Thyroid gland (tissue), 4 donors: ENCODE measurements at places on chromosomes 2 and 18. TPM values are rescaled to one million over a fixed set of nuclear protein-coding genes. Genes with fewer than 3 reads are reported as not detected.

The ANKAR gene
- total RNA-seq = 25.0 TPM

DNA sequence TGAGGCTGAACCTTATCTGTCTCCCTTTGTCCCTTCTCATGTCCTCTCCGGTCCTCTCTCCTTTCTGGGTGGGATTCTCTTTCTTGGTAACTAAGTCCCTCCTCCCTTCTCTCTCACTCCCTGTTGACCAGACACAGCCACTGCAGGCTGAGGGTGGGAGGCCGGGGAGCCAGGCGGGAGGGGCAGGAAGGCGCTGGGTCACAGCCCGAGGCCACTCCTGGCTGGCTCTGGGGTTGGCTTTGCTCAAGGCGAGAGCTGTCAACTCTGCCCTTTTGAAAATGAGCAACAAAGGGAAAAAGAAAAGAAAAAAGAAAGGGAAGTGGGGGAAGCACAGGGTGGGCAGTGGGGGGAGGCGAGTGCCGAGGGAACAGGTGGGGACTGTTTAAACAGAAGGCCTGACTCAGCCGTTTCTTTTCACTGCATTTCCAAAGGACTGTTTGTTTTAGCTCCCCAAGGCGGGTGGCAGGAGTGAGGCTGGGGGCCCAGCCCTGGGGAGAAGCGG lies 70.5 kb upstream of the IGFBP5 start:
- no peaks in the 10 kb centered on the region for H3K27me3 ChIP-seq
- DNase-seq = peak; percentile 68
- H3K36me3 ChIP-seq = no peaks in the 10 kb centered on the region
- no peak overlapping the region for H3K4me3 ChIP-seq

DNA sequence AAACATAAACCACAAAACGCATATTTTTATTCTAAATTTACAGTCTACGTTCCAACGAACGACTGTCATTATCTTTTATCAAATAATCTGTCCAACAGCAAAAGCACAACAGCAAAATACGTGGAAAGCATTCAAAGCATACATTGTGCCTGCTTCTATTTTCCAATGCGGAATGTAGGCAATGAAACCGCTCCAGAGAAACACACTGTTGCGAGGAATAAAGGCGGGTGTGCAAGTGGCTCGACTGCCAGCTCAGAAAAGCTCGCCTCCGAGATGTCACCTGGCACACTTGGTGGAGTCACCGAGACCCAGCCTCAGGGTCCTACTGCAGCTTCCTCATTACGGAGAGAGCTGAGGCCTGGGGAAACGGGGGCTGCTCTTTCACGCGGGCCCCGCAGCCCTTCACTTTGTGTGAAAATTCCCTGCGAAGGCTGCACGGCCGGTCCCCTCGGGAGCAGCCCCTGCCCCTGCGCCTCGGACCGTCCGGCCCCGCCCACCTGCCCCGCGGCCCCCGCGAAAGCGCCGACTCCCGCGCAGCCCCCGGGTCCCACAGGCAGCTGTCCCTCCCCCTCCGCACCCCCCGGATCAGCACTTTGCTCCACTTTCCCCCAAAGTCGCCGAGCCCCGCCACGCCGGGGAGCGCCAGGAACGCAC lies 752 bp downstream of the MGAT4A start:
- peaks cover 28% of the 10 kb centered on the region for H3K4me1 ChIP-seq
- H3K27me3 ChIP-seq = no peaks in the 10 kb centered on the region
- H3K4me3 ChIP-seq = peak overlapping the region; percentile 57

DNA sequence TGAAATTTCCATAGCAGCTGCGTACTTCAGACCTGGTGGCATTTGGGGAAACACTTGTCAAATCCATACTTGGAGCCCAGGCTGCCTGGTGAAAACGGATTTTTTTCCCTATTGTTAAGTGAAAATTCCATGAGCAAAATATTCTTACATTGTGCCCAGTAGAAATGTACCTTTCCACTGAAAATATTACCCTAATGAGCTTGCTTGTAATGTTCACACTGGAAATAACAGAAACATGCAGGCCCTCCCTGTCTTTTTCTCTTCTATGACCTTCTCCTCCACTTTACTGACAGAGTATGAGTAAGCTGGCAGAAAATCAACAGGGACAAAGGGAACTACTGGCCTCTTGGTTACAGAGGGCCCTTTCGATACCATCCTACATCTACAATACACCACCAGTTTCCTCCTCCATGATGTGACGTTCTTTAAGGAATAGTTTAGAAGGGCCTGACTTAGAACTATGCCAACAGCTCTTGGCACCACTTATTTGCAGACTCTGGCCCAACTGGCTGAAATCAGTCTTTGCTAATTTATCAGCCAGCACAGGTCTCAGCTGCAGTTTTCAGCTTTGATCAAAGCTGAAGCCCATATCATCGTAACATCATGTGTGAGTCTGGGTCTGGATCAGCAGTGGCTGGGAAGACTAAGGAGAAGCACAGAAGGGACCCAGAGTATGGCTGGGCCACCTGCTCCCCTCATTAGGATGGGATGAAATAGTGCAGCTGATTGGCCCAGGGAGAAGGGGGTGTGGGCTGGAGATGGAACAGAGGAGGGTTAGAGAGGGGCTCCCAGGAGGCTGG lies 272.2 kb upstream of the ID2 start:
- H3K27me3 ChIP-seq = no peaks in the 10 kb centered on the region
- peaks cover 16% of the 10 kb centered on the region for H3K4me1 ChIP-seq
- no peaks in the 10 kb centered on the region for H3K36me3 ChIP-seq
- DNase-seq = no peak
- H3K27ac ChIP-seq = no peak overlapping the region

DNA sequence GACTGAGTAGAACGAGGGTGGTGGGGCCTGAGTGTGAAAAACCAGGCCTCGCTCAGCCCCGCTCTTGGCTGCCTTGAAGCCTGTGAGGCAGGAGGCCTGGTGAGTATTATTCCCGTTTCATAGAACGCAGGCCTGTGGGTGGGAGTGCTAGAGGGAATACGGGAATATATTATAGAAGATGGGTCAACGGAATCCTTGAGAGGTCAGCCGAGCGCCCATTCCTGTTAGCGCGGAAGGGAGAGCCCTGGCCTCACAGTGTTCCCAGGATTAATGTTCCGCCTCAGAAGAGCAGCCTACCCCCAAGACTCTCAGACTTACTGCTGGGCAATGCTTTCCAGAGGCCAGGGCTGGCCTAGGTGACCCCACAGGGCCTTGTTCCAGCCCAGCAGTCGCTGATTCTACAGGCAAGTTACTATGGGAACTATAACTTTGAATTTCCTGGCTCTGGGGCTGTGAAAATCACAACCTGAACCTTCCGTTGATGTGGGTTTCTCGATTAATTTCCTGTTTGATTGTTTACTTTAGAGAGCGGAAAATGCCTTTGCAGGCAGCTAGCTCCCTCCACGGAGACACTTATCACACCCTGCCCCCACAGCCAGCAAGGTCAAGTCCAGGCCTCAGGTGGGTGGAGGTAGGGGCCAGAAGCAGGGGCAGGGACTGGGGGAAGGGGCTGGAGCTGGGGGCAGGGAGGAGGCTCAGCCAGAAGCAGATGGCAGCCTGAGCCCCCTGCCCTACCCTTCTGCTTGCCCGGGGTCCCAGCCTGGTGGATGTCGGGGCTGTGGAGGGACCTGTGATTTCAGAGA lies 108.3 kb downstream of the SMAD7 start:
- H3K4me1 ChIP-seq = peaks cover 50% of the 10 kb centered on the region
- H3K4me3 ChIP-seq = no peak overlapping the region
- peak; percentile 33 for DNase-seq
- H3K27ac ChIP-seq = peak overlapping the region; percentile 71
- no peaks in the 10 kb centered on the region for H3K36me3 ChIP-seq
